ENCODE measurements at places on chromosomes 2 and 18.

- peak; percentile 52 for DNase-seq
Observed at GRCh38 chr2:133817680-133818566, 249.7 kb upstream of the NCKAP5 start.

- no peak for DNase-seq
Observed at GRCh38 chr2:99878581-99879350, 263.6 kb downstream of the AFF3 start.

DNA sequence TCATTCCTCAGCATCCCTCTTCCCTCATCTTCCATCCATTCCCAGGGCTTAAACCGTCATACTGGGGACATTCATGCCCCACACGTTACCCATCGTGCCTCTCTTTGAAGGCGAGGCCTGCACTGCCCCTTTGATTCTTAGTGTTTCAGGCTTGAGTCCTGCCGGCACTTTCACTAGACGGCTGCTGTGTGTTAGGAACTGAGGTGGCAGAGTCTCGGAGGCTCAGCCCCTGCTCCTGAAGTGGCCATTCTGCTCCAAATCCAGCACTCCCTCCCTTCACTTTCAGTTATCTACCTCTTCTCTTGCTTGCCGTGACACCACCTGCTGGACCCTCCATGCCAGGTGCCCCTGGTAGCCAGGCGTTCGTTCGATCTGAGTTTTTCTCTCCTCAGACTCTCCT, 43.0 kb downstream of the GRHL1 start:
- no peak for DNase-seq

- no peak for DNase-seq
Observed at GRCh38 chr18:33803636-33804035, 225.6 kb downstream of the ASXL3 start.

- no peak for DNase-seq
Observed at GRCh38 chr2:61268249-61268648, 106.3 kb downstream of the C2orf74 start.

GRCh38 chr2:160387558-160388262, 105.9 kb downstream of the RBMS1 start:
- DNase-seq, result no peak

GRCh38 chr2:9741110-9741509, 102.2 kb upstream of the TAF1B start:
- DNase-seq, result no peak

DNA sequence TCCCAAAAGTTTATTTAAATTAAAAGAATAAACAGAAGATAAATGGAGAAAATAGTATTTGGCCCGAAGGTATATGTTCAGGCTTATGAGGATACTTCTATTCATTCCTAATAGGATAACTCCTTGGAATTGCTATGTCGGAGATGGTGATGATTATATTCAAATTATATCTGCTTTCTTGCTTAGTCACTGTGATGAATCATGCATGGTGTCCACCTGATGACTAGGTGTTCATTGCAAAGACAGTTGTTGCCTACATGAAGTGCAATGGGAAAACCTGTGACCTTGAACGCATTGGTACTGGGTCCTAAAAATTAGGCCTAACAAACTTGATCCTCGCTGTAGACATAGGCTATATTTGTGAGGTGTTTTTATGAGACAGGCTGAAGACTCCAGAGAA, 617.3 kb upstream of the ZEB2 start:
- no peak for DNase-seq

DNA sequence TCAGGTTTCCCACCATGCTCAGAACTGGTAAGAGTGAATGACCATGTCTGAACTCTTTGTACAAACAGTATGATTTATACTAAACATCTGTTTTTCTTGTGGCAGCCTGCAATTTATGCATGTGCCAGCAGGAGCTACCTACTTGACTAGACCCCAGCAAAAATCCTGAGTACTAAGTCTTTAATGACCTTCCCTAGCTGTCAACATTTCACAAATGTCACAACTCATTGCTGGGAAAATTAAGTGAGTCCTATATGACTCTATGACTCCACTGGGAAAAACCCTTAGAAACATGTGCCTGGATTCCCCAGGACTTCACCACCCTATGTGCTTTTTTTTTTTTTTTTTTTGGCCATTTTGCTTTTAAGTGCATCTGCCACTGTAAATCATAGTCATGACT, 1225.8 kb downstream of the SUCLG1 start:
- peak; percentile 23 for DNase-seq

DNA sequence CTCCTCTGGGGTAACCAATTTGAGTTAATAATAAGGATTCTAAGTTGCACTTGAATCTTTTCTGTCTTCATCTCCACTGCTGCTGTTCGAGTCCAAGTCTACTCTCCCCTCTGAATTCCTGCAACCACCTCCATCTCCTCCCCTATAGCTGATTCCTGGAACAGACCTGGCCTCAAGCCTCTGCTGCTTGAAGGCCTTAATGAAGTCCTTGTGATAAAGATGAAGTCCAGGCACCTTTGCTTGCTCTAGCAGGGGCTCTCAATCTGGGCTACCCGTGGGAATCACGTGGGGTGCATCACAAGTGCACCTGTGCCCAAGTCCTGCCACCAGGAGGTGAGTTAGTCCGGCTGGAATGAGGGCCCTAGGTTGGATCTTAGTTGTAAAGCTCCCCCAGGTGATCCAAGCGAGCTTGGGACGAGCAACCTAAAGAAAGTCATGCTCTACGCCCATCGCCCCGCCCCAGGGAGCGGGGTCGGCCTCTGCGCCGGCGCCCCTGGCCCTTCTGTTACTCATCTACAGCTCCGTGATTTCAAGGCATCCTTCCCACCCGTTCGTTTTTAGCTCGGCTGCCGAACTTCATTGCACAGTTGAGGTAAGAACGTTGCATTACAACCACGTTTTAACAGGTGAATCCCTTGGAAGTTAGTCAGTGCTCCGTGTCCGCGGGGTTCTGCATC, 905 bp upstream of the IAH1 start:
- DNase-seq, result peak; percentile 69
